Spleen (tissue), 13 donors: ENCODE measurements at places on chromosomes 2 and 18.

DNA sequence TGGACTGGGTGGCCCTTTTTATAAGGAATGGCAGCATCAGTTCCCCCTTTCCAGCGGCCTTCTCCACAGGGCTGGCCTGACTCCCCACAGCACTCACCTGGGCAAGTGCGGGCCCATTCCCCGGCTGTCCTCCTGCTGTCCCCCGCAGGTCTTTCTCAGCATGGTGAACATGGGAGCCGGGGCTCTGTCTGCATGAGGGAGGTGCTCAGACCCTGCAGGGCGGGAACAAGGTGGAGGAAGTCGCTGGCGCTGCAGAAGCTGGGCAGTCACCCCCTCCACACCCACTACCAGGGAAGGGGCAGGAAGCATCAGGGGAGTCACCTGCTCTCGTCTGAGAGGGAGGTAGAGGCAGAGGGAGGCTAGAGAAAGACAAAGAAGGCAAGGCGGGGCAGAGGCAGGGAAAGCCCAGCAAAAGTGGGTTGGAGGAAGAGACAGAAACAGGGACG, 12.2 kb downstream of the HES6 start:
- H3K36me3 ChIP-seq: peaks cover 53% of the 10 kb centered on the region
- no peak overlapping the region for H3K27ac ChIP-seq
- H3K4me1 ChIP-seq: peaks cover 27% of the 10 kb centered on the region
- no peak overlapping the region for H3K4me3 ChIP-seq
- DNase-seq: no peak
- no peaks in the 10 kb centered on the region for H3K27me3 ChIP-seq

GRCh38 chr2:196080526-196080925, 11.9 kb upstream of the DNAH7 start:
- no peak overlapping the region for H3K4me3 ChIP-seq
- no peak overlapping the region for H3K27ac ChIP-seq
- H3K4me1 ChIP-seq: peaks cover 24% of the 10 kb centered on the region
- H3K36me3 ChIP-seq: no peaks in the 10 kb centered on the region

GRCh38 chr2:98465456-98466226, 21.0 kb downstream of the INPP4A start:
- H3K27ac ChIP-seq: peak overlapping the region; percentile 89
- peaks cover 100% of the 10 kb centered on the region for H3K4me1 ChIP-seq
- peak; percentile 92 for DNase-seq
- no peaks in the 10 kb centered on the region for H3K27me3 ChIP-seq
- H3K4me3 ChIP-seq: no peak overlapping the region
- H3K36me3 ChIP-seq: no peaks in the 10 kb centered on the region

DNA sequence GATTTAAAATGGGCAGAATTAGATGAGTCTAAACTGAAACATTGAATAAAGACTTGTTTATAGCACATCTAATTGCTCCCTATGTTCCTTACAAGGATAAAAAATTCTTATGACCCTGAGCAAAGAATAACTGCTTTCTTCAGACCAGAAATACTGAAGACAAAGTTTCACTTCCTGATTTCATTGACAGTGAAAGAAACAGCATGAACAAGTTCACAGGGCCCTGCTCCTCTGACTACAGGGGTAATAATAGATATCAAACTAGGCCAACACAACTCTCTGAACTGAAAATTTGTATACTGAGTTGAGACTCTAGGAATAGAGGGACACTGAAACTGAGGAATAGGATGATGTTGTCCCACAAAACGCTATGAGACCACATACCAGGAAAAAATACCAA, 1383.3 kb upstream of the CDH2 start:
- no peaks in the 10 kb centered on the region for H3K27me3 ChIP-seq
- H3K4me1 ChIP-seq: no peaks in the 10 kb centered on the region
- DNase-seq: no peak
- no peak overlapping the region for H3K27ac ChIP-seq
- H3K4me3 ChIP-seq: no peak overlapping the region

DNA sequence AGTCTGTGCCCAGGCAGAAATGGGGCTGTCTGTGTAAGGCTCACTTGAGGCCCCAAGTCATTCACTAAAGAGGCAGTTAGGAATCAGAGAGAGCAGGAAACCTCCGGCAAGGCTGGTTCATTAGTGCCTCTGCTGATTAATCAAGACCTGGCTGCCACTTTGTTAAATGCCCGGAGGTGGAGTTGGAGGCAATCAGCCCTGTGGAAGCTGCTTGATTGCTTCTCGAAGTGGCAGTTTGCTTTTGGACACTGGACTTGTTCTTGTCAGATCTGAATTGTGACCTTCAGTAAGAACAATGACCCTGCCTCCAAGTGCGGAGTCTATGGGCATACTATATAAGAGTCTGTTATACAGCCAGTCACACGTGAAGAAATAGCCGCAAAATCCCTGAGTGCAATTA, 183.9 kb upstream of the LINC00305 start:
- H3K36me3 ChIP-seq: no peaks in the 10 kb centered on the region
- H3K27ac ChIP-seq: no peak overlapping the region
- no peak for DNase-seq
- H3K4me1 ChIP-seq: no peaks in the 10 kb centered on the region
- H3K4me3 ChIP-seq: no peak overlapping the region
- H3K27me3 ChIP-seq: no peaks in the 10 kb centered on the region

GRCh38 chr2:235095569-235095968, 143.8 kb downstream of the SH3BP4 start:
- H3K4me1 ChIP-seq: no peaks in the 10 kb centered on the region
- H3K4me3 ChIP-seq: no peak overlapping the region
- H3K27ac ChIP-seq: no peak overlapping the region
- no peaks in the 10 kb centered on the region for H3K36me3 ChIP-seq
- no peak for DNase-seq

GRCh38 chr2:230218421-230218820, 1.4 kb downstream of the SP110 start:
- no peaks in the 10 kb centered on the region for H3K27me3 ChIP-seq
- peak overlapping the region; percentile 93 for H3K27ac ChIP-seq
- H3K4me3 ChIP-seq: peak overlapping the region; percentile 68
- no peak for DNase-seq

DNA sequence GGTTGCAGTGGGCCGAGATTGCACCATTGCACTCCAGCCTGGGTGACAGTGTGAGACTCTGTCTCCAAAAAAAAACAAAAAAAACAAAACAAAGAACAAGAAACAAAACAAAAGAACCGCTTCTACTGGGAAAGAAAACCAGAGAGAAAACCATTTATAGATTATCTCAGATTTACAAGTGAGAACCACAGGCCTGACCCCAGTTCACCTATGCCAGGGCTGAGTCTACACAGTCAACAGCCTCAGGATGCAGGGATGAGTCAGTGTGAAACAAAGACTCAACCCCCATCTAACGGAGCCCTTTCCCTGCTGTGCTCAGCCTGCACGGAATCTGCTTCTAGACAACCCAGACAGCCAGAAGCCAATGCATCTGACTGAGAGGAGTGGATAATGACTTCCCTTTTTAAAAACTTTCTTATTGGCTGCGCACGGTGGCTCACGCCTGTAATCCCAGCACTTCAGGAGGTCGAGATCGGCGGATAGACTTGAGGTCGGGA, 25.5 kb upstream of the YWHAQ start:
- no peaks in the 10 kb centered on the region for H3K27me3 ChIP-seq
- H3K4me1 ChIP-seq: peaks cover 26% of the 10 kb centered on the region
- no peaks in the 10 kb centered on the region for H3K36me3 ChIP-seq
- H3K27ac ChIP-seq: peak overlapping the region; percentile 70
- H3K4me3 ChIP-seq: no peak overlapping the region
- DNase-seq: no peak
